ENCODE measurements at places on chromosomes 6 and 20. TPM values are rescaled to one million over a fixed set of nuclear protein-coding genes. Genes with fewer than 3 reads are reported as not detected.

The DYNLT2 gene
- total RNA-seq, result 2.2 TPM

The GPR63 gene
- 1.6 TPM for total RNA-seq

The UBE2V1 gene
- 64.2 TPM for total RNA-seq

The RAMACL gene
- 3.0 TPM for total RNA-seq

The PDYN gene
- total RNA-seq, result not detected

The C20orf141 gene
- total RNA-seq, result not detected

GRCh38 chr20:1296922-1297321 lies 30.8 kb downstream of the SNPH start:
- DNase-seq, result no peak

- DNase-seq, result no peak
Observed at GRCh38 chr6:6840831-6841291, 252.3 kb downstream of the LY86 start.

DNA sequence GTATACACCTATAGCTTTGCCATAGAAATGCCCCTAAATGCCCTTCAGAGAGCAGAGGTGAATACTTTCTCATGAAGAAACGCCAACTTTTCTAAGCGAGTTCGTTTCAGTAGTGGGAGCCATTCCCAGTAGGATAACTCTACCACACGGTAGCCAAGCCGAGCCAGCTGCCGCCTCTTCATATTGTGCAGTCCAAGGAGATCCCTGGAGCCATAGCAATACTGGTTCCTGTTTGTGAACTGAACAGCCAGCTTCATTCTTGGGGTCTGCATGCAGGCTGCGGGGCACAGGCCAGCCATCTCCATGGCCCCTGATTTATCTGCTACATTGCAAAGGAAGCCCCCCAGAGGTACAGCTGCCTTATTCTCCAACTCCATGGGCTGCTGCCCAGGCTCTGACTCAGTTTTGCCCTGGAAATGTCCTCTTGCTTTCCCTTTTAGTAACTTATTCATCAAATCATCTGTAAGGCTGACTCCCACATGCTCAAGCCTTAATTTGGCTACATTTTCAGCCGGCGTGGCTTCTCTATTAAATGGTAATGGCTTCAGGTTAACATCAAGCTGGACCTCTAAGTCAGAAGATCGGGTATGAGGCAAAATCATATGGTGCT lies 12.8 kb downstream of the FASTKD5 start:
- no peak for DNase-seq

DNA sequence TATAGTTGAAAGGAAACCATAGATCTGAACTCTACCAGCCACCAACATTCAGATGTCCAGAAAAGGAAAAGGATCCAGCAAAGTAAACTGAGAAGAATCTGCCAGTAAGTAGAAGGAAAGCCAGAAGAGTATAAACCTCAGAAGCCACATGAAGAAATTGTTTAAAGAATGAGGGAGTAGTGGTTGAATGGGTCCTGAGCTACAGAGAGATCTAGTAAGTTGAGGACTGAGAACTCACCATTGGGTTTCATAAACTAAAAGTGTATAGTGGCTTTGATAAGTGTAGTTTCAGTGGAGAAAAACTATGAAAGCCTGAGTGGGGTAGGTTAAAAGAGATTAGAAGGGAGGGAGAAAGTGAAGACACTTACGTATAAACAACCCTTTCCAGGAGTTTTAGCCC lies 32.0 kb upstream of the SUMO4 start:
- DNase-seq, result no peak

DNA sequence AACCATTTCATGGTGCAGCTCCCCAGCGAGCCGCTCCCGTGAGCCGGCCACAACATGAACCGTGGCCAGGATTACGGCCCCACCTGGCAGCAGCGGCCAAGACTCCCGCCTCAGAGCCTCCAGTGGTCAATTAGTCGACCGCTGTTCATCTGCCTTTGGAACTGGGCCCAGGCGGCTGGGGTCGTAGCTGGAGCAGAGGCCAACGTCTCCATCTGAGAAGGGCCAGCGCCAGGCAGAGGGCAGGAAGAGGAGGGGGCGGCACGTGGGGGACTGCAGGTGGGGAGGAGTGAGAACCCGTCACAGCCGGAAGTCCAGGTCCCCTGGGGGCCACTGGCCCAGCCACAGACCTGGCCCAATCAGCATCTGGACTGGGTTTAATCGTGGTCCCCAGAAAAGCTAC lies 184.3 kb downstream of the TAF4 start:
- no peak for DNase-seq

GRCh38 chr6:138454981-138455706 lies 44.1 kb downstream of the NHSL1 start:
- no peak for DNase-seq

- DNase-seq, result no peak
Observed at GRCh38 chr6:71656121-71656520, 230.2 kb upstream of the RIMS1 start.

DNA sequence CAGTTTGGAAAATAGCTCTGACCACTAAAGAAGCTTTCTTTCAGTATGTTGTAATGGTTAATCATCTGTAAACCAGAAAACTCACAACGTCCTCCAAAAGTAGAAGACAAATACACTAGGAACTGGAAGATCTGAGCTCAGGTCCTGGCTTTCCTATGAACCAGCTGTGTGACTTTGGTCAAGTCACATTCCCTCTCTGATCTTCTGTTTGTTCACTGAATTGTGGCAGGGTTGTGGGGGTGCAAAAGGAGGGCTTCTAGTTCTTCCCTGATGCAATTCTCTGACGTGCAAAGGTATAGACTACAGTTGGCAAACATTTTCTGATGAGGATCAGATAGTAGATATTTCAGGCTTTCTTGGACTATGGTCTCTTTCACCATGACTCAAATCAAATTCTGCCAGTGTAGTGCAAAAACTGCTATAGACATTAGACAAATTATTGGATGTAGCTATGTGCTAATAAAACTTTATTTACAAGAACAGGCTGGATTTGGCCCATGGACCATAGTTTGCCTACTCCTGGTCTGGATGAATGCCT lies 44.9 kb downstream of the ATXN1 start:
- DNase-seq, result no peak

DNA sequence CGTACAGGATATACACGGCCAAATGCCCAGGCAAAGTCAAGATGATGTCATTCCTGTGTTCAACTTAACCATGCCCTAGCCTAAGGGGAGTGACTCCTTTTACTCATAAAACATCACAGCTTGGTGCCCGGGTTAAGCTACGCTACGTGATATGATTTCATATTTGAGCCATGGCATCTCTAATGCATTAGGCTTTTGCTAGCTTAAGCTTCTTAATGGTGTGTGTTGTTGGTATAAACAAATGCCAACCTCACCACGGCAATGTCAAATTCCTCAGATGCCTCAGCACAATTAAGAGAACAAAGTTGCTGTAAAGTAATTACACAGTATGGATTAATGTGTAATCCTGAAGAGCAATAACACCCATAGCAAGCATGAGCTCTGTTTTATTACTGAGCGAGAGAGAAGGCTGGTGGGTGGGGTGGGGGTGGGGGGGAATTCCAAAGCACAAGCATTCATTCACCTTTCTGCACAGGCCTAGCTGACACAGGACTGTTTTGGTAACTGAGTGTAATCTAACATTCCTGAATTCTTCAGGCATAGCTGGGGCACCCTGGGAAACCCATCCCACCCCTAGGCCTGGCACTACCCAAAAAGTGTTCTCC lies 44.7 kb upstream of the CNKSR3 start:
- DNase-seq, result no peak

DNA sequence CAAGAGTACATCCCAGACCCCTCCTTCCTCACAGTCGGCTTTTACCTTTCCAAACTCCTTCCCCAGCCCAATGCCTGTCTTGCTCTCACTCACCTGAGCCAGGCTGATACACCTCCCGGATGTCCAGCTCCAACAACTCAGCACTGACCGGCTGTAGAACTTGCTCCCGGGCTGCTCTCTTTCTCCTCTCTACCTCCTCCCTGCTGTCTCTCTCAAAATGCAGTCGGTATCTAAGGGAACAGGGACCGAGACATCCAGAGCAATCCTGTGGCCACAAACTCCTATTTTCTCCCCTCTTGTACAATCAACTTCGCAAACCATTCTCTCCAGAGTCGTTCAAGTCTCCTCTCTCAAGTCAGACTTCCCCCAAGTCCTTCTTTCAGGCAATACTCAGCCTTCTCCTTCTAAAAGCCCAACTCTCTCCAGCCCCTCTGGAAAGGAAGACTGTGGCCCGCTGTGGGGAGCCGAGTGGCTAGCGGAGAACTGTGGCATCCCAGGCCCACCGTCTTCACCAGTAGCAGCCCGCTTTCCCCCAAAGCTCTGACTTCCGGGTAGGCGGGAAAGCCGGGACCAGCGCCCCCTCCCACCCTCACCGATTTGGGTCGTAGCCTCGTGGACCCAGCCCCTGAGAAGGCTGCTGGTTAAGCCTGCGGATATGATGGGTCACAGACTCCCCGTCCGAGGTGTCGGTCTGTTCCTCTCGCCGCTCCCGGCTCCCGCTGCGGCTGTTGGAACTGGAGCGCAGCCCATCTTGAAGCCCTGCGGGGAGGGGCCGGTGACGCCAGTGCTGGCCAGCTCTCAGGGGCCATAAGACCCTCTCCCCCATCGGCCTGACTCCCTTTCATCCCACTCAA lies 1.1 kb downstream of the GNL1 start:
- DNase-seq, result peak; percentile 87

- DNase-seq, result no peak
Observed at GRCh38 chr20:54221996-54222890, 14.4 kb downstream of the PFDN4 start.

DNA sequence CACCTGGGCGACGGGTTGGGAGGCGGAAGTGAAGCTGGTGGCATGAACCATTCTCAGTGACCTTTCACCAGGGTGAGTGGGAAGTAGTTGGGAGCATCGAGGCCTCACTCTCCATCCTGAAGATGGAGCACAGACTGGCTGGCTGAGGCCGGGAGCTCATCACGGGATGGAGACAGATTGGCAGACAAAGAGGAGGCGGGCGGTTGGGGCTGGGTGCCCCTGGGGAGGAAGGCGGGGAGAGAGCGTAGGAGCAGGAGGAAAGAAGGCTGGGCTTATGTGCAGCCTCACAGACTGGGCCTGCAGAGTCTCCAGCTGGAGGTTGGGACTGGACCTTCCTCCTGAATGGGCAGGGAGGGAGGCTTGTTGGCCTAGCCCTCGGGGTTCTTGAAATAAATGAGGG lies 44.2 kb upstream of the SCRT2 start:
- DNase-seq, result no peak

- DNase-seq, result no peak
Observed at GRCh38 chr6:2439632-2440031, 194.2 kb upstream of the GMDS start.

DNA sequence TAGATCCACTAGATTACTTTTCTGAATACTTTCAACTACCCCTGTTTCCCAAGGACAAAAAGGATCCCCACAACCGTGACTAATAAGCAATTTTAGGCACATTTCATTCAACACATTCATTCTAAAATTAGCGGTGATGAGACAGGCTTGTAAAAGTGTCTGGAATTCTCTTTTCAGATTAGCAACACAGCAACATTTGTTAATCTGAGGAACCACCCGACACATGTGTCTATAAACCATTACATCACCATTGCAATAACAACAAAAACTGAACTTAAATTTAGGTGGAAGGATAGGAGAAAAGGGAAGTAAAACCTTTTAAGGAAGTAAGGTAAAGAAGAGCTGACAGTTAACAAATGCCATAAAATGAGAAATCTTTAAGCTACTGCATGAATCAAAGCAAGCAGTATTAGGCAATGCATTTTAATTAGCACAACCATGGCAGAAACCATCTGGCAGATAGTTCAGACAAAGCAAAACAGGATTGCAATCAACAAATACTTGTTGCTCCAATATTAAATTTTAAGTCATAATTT lies 49.1 kb downstream of the MAP3K7 start:
- no peak for DNase-seq

DNA sequence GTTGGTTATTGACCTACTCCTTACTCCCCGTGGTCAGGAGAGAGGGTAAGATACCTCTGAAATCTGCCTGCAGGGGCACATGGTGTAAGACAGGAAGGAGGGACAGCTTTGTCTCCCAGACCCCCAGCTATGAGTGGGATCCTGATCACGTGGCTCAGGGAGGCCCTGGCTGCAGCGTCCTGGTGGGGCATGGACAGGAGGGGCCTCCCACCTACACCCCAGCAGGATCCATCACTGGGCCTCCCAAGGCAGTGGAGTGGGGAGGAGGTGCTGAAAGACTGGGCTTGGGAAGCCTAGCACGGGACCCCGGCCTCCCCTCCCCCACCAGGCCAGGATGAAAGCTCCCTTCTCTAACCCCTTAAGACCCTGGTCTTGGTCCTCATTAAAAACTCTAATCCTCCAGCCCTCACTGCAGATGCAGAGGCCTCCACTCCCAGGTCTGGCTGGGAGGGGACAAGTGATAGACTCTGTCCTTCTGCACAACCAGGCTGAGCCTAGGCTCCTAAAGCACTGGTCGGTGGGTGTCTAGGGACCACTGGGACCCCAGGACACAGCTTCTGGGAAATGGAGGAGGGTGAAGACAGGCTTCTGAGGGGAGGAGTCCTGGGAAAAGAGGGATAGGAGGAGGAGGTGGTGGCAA lies 29.6 kb upstream of the VEGFA start:
- peak; percentile 37 for DNase-seq

- no peak for DNase-seq
Observed at GRCh38 chr20:63951398-63952209, 4.6 kb downstream of the UCKL1 start.

- DNase-seq, result no peak
Observed at GRCh38 chr6:158801655-158802294, 17.4 kb downstream of the EZR start.
